Colonic mucosa (tissue), 4 donors: ENCODE measurements at places on chromosomes 11 and 22.

DNA sequence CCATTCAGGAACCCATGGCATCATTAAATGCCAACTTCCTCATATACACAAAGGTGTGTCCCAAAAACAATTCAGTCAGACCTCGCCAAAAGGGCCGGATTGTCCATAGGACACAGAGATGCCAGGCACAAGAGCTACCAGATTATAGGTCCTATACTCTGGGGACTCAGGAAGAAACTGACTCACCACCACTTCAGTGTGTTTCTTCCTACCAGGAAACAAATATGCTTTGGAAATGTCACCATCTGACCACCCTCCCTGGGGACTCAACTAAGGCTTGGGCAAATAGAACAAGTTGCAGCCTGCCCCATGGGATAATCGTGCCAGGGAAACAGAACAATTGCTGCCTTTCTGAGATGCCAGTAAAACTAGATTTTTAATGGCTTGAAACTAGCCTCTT, 11.7 kb downstream of the POU2AF3 start:
- H3K27ac ChIP-seq = no peak overlapping the region
- no peaks in the 10 kb centered on the region for H3K4me1 ChIP-seq
- DNase-seq = peak; percentile 50
- no peaks in the 10 kb centered on the region for H3K36me3 ChIP-seq

DNA sequence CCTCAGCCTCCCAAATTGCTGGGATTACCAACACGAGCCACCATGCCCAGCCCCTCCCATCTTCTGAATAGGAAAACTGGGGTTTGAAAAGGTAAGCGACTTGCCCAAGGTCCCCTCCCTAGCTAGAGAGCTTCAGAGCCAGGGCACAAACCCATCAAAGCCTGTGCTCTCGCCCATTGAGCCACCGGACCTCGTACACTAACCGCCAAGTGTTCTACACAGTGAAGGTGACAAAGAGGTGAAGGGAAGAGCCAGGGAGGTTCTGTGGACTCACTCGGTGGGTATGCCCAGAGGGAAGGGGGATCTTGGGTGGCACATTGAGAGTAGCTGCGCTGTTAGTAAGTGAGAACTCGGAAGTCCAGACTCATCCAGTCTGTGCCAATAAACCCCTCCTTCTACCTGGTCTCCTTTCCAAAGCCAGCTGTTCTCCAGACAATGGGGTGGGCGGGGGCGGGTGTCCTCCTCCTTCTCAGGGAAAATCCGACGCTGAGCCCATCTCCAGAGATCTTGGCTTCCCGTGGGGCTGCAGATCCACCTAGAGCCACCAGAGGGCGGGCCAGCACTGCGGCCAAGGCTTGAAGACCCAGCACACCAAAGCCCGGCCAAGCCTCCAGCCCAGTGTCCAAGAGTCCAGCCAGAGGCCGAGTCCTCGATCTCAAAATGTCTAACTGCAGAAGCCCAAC, 3.2 kb upstream of the RTN4RL2 start:
- H3K27ac ChIP-seq = no peak overlapping the region
- no peaks in the 10 kb centered on the region for H3K36me3 ChIP-seq
- peak; percentile 92 for DNase-seq

DNA sequence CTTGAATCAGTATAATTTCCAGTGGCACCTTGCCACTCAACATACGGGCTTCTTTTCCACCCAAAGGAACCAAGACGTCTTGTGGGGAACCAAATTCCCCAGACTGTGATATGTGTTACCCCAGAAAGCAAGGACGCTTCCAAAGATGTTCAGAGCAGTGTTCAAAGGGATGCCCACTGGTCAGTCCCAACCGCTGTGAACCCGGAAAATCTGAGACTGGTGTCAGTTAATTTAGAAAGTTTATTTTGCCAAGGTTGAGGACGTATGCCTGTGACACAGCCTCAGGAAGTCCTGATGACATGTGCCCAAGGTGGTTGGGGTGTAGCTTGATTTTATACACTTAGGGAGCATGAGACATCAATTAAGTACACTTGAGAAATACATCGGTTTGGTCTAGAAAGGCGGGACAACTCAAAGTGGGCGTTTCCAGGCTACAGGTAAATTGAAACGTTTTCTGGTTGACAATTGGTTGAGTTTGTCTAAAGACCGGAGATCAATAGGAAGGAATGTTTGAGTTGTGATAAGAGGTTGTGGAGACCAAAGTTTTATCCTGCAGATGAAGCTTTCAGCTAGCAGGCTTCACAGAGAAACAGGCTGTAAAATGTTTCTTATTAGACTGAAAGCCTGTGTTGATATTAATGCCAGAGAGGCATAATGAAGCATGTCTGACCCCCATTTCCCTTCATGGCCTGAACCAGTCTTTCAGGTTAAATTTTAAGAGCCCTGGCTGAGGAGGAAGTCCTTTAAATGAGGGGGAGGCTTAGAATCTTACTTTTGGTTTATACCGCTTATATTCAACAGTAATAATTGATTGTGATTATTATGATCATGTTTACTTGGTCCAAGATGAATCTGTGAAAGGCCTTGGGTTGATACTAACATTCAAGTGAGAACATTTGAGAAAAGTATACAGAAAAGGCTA, 6.8 kb downstream of the APOL3 start:
- no peak for DNase-seq
- no peak overlapping the region for H3K4me3 ChIP-seq
- peaks cover 5% of the 10 kb centered on the region for H3K4me1 ChIP-seq
- no peaks in the 10 kb centered on the region for H3K36me3 ChIP-seq
- no peak overlapping the region for H3K27ac ChIP-seq

DNA sequence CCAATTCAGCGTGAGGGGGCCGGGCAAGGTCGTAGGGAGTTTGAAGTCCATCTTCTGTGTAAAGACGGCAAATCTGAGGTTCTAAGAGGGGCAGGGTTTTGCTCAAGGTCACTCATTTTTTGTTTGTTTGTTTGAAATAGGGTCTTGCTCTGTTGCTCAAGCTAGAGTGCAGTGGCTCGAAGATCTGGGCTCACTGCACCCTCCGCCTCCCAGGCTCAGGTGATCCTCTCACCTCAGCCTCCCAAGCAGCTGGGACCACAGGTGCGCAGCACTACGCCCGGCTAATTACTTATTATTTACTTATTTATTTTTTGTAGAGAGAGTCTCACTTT, 355 bp upstream of the AP1B1 start:
- no peak for DNase-seq
- H3K4me1 ChIP-seq = peaks cover 24% of the 10 kb centered on the region
- H3K27me3 ChIP-seq = no peaks in the 10 kb centered on the region
- no peaks in the 10 kb centered on the region for H3K36me3 ChIP-seq
- peak overlapping the region; percentile 74 for H3K27ac ChIP-seq

GRCh38 chr11:120032766-120033390, 105.0 kb downstream of the TRIM29 start:
- H3K4me3 ChIP-seq = no peak overlapping the region
- H3K4me1 ChIP-seq = no peaks in the 10 kb centered on the region
- H3K27ac ChIP-seq = no peak overlapping the region

GRCh38 chr22:24156141-24156912, 25.0 kb upstream of the SUSD2 start:
- H3K27ac ChIP-seq = peak overlapping the region; percentile 82
- no peaks in the 10 kb centered on the region for H3K27me3 ChIP-seq

- peak overlapping the region; percentile 91 for H3K4me3 ChIP-seq
- no peaks in the 10 kb centered on the region for H3K27me3 ChIP-seq
- peaks cover 14% of the 10 kb centered on the region for H3K36me3 ChIP-seq
- DNase-seq = peak; percentile 63
- peaks cover 10% of the 10 kb centered on the region for H3K4me1 ChIP-seq
Observed at GRCh38 chr11:71452199-71453036, 585 bp upstream of the NADSYN1 start.

DNA sequence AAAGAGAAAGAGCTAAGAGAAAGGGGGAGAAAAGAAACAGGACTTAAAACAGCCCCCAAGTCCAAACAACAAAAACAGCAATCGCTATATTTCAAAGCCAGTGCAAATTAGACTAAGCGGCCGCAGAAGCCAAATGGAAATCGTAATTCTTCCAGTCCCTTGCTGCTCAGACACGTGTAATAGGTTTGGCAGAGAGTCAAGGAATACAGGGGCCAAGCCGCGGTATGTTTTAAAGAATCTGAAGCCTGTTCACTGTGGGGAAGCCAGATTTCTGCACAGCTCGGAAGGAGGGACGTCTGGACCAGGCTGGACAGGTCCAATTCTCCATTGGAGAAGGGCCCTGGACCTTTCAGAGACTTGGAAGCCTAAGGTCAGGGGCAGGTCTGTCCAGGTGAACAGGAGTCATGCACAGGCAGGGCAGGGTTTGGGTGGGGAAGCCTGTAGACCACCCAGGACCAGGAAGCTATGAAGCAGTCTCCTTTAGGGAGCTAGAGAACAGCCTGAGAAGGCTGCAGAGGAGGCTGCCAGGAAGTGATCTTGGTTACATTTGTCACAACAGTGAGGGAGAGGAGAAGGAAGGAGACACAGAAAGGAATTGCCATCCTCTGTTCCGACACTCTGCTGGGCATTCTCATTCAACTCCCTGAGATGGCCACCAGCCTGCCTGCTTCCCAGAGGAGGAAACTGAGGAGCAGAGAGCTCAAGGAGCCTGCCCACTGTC, 265.5 kb upstream of the ISX start:
- no peaks in the 10 kb centered on the region for H3K4me1 ChIP-seq
- H3K27me3 ChIP-seq = no peaks in the 10 kb centered on the region
- no peak overlapping the region for H3K4me3 ChIP-seq
- H3K36me3 ChIP-seq = no peaks in the 10 kb centered on the region
